ENCODE measurements at places on chromosomes 3 and 15.

DNA sequence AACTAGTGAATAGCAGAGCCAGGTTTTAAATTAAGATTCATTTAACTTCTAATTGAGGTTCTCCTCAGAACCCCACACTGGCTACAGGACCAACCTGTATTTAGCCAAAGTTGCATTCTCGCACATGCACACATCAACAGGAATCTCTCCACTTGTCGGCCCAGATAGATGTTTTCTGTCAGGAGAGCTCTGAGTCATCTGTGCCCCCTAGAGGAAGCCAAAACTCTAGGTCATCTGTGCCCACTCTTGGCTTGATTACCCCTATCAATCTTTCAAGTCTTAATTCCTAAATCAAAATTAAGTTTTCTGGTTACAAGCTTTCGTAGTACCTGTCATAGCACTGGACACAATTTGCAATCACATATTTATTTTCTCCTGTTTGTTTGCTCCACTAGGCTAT is 104.9 kb upstream of the EOMES start:
- no peak for DNase-seq

DNA sequence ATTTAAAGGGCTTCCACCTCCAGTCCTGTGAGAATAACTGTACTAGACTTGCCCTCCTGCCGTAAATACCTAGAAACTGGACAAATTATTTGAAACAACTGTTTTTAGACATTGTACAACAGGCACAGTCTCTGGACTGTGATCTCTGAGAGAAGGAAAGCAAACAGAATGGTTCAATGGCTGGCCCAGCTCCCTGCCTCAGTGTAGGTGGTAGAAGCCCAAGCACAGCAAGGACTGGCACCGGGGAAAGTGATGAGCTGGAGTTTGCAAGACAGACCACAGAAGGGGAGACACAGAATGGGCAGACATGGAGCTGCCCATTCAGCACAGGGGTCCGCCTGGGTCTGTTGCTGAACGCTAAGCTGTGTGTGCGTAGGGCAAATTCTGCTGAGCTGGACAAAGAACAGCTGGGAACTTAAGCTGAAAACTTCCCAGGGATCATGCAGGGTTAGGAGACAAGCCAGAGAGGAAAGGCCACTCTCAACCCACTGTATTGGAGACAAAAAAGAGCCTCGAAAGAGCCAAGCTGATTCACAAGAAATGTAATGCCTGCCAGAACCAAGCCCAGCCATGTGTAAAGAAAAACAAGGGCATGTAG is 52.6 kb upstream of the SEC61A1 start:
- no peak for DNase-seq

- DNase-seq = no peak
These were observed 33.1 kb downstream of the QTRT2 start for GRCh38 chr3:114089675-114090074.

DNA sequence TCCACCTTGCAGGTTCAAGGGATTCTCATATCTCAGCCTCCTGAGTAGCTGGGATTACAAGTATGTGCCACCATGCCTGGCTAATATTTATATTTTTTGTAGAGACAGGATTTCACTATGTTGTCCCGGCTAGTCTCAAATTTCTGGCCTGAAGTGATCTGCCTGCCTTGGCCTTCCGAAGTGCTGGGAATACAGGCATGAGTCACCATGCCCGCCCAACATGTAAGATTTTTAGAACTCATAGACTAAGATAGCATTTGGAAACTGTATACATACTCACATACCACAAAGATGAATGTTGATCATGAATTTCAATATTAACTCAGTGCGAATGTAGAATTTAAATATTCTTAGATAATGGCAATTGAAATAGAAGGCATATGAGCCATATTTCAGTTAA is 718.9 kb downstream of the NLGN1 start:
- no peak for DNase-seq

- DNase-seq = no peak
These were observed 64.6 kb downstream of the STAC start for GRCh38 chr3:36444909-36445308.

DNA sequence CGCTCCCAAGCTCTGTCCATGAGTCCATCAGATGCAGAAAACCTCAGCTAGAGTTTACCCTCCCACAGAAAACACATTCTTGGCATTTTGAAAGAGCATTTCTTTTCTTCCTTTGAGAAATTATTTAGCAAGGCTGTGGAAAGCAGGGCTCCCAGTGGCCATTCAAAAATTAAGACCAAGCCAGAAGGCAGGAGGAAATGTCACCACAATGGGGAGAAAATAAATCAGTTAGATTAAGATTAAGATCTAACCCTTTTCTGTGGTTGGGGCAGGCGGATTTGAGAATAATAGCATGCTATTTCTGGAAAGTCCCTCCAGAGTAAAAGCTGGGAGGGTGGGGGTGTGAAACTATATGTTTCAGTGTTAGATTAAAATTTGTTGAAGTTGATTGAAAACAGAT is 20.2 kb downstream of the LRIG1 start:
- no peak for DNase-seq

DNA sequence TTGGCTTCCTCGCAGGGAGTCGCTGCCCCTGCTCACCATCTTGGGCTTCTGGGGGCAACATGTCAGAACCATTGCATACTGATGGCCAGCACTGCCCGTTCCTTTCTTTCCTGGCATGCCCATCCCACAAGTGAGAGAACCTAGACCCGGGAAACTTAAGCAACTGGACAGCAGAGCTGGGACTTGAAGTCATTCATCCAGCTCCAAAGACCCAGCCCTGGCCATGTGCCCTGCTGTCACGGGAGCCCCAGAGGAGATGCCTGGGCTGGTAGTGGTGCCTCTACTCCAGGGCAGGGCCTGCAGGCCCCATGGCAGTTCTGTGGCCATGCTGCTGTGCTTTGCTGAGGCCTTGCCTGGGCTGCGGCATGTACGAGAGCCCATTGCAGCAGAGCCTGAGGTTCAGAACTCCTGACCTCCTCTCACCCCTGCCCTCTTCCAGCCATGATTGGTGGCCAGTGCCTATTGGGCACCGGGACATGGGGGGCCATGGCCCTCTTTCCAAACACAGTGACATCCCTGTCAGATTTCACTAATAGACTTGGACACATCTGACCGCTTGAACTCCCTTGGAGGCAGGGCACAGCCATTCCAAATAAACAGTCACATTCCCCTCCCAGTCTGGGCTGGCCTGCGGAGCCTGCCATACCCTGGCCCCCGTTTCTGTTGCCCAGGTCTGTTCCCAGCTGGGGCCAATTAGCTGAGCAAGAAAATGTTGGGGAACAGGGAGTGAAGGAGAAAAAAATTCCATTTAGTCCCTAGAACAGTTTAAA is 115.9 kb downstream of the EEFSEC start:
- no peak for DNase-seq

DNA sequence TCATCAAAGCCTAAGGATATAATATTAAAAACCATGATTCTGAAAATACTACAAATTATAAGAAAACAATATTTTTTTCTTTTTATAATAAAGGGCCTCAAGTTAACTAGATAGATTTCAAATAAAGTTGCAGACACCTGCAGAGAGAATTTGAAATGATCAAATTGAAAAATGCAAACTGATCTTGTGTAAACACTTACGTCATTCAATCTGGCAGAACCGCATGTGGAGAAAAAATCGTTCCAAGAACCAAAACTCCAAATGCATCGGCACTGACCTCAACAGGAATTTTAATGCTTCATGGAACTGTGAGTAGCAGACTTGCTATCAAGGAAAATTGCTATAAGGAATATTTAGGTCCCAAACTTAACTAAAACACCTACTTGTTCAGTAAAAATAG is 17.2 kb downstream of the CPA3 start:
- DNase-seq = no peak

GRCh38 chr3:54193093-54193492 is 70.7 kb downstream of the CACNA2D3 start:
- no peak for DNase-seq

- no peak for DNase-seq
These were observed 230.4 kb upstream of the CHRM5 start for GRCh38 chr15:33737687-33738601.

DNA sequence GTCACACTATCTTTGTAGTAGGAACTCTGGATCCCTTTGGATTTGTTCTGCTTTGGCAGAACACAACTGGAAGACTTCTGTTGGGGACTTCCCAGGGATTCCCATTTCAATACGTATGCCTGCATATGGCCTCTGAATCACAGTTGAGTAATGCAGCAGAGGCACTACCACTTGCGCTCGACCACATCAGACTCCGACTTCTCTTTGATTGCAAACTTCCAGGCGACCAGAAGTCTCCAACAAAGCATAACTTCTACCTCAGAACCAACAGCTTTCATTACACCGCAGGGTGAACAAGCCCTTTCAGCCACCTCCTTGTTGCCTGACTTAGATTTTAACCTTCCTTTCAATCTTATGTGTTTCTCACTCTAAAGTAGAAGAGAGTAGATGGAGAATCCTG is 924.4 kb downstream of the IGSF11 start:
- no peak for DNase-seq

- no peak for DNase-seq
These were observed 880.8 kb downstream of the ROBO1 start for GRCh38 chr3:78887029-78887428.

DNA sequence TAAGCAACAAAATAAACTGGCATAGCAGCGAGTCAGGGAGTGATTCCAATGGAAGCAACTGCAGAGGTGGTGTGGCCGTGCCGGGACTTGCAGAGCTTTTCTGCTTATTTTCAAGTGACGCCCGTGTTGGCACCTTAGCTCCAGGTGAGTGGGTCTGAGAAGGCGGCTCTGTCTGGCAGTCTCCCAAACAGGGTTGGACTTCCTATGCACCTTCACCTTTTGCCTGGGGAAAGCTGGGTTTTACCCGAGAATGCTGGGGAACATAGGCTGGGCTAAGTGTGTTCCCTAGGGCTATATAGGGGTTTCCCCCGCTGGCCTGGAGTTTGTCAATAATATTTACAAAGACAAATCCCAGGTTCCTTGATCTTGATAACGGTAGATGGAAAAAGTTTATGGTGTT is 179.9 kb upstream of the TBL1XR1 start:
- no peak for DNase-seq

GRCh38 chr3:105593315-105593714 is 226.6 kb downstream of the ALCAM start:
- no peak for DNase-seq

DNA sequence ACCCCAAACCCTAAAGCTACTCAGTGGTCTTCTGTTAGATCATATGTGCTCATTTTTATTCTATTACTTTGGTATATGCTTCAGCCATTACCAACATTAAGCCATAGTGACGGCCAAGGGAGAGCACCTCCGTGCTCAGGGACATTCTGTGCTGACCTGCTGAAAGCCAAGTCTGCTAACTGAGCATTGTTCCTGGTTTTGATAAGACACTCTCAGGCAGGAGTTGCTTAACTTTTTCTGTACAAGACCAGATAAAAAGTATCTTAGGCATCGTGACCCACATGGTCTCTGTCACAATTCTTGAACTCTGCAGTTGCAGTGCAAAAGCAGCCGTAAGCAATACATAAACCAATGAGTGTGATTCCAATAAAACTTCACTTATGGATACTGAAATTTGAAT is 100.6 kb downstream of the KLHL25 start:
- DNase-seq = no peak

All from SIG-M5 (cell line).